OCI-LY7 (cell line): ENCODE measurements at places on chromosomes 7 and 10.

- no peak for DNase-seq
Observed at GRCh38 chr7:114989531-114989930, 67.6 kb downstream of the MDFIC start.

GRCh38 chr10:6153845-6154244 is 48.9 kb upstream of the PFKFB3 start:
- DNase-seq: no peak

GRCh38 chr10:5951167-5951711 is 26.1 kb downstream of the IL15RA start:
- no peak for DNase-seq

DNA sequence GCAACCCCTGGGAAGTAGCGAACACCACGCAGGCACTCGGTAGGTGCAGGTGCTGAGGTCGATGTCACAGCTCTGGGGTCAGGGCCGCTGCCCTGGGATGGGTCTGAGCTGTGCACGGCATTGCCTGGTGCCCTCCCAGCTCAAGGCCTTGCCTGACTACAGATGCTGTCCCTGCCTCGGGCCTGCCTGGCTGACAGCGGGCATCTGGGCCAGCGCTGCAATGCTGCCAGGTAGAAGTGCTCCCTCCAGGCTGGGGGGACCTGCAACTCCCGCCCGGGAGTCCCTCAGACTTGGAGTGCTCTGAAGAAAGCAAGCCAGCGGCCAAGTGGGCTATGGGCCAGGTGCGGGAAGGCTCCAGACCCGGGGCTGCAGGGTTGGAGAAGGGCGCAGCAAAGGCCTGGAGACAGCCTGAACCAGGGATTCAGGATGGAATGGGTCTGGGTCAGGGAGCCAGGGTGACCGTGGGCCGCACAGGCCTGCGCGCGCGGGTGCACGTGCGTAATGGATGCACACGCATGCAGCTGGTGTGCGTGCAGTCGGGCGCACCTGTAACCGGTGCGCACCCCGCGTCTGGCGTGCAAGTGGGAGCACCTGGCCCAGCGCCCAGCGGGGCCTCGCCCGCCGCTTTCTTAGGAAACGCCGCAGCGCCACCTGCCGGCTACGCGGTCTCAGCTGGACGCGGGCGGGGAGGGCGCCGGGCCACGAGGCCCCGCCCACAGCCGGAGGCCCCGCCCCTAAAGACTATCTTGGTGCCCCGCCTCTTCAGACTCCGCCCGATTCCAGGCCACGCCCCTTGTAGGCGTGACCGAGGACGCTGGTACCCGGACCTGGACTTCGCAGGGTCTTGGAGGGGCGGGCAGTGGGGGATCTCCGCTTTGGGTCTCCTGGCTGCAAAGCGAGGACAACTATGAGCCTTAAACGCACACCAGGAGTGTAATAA is 46.7 kb downstream of the MICALL2 start:
- peak; percentile 92 for DNase-seq

DNA sequence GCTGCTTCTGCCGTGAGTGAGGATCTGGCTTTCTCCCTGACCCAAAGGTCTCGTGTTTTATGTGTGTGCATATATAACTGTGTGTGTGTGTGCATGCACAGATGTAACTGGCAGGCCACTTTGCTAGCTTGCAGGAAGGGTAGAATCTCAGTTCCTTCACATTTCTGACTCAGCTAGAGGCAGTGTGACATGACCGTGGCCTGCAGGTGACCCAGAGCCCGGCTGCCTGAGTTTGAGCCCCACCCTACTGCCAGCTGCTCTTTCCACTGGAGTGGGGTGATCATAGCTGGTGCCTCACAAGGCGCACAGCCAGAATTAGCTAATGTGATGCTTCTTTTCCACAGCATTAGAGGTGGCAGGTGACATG is 9.3 kb upstream of the MYL7 start:
- peak; percentile 6 for DNase-seq

GRCh38 chr10:14562218-14563075 is 212.2 kb downstream of the FAM107B start:
- no peak for DNase-seq

DNA sequence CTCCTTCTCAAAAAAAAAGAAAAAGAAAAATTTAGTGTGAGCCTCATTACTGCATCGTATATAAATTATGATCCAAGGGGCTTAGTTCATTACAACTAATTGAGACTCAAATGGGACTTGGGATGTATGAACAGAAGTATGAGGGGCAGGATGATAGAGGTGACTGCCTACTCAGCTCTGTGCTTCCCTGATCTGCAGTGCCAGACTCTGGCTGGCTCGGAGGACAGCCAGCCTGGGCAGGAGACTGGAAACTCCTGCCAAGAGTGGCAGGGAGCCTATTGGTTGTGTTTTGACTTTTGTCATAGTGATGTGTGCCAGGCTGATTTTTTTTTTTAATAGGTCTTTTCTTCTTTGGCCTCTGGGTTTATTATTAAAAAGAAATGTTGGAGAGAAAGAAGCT is 73.8 kb upstream of the GTF2IRD1 start:
- DNase-seq: no peak

DNA sequence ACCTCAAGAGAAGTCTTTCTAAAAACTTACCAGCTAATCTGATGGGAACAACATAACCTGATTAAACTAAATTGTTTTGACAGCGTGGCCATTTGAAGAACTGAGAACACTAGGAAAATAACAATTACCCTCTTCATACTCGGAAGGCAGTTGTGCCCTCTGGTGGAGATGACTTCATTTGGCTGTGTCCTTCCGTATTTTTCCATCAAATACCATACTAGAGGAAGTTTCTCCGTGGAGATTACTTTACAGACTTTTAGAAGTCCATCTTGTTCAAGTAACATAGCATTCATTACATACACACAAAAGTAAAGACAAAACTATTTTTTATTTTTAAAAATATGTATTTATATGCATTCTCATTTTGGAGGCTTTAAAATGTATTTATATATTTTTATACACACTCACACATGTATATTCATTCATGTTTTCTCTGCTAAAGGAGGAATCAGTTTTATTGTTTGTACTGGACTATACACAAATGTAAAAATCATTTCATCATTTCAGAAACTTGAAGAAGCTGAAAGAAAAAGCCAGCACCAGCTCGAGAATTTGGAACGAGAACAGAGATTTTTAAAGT is 25.2 kb downstream of the SMNDC1 start:
- DNase-seq: peak; percentile 73

DNA sequence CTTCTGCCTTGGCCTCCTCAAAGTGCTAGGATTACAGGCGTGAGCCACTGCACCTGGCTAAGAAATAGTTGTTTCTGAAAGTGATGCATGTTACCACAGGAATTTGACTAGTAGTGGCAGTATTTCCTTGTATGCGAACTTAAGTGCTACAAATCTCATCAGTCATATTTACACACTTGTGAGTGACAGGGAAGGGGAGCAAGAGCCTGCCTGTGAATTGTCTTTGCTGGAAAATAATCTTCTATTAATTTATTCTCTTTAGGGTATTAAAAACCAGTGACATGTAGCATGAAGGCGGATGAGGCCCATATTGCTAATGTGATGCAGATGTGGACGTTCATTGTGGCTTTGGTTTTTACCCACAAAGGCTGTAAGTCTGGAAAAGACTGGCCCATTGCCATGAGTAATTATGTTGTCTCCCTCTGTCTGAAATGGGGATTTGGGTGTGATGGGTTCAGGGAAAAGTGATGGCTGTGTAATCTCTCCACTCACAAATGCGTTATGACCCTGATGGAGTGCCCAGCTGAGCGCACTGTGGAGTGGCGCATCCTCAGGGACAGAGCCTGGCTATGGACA is 97.6 kb downstream of the CCNY start:
- DNase-seq: no peak

GRCh38 chr10:36443233-36443632 is 682.2 kb upstream of the ANKRD30A start:
- no peak for DNase-seq

DNA sequence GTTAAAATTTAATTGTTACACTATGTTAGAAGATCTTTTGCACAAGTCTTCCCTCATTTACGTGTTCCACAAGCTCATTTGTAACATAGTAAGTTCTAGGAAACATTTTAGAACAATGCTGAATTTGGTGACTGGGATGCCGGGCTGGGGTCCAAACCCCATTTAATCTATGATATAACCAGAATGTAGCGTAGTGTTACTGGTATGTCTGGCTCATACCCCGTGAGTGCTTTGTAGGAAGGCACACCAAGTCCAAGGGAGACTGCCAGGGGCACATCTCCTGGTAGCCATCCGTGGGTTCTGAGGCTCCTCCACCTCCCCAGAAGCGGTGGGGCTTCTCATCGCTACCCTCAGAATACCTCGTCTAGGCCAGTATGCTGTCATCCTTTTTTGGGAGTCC is 21.3 kb upstream of the TMEM236 start:
- DNase-seq: no peak

- no peak for DNase-seq
Observed at GRCh38 chr7:29086545-29086944, 59.8 kb downstream of the CPVL start.

DNA sequence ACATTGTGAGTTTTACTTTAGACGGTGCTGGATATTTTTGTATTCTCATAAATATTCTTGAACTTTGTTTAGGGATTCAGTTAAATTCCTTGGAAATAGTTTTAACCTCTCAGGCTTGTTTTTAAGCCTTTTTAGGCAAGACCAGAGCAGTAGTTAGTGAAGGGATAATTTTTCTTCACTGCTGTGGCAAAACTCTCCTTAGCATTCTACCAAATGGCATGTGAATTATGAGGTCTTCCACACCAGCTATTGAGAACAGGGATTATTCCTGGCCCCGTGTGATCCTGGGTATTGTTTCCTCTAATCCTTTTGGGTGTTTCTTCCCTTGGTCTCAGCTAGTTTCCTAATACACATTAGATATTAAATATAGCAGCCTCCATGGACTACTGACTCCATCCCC is 46.2 kb downstream of the CCDC71L start:
- no peak for DNase-seq

DNA sequence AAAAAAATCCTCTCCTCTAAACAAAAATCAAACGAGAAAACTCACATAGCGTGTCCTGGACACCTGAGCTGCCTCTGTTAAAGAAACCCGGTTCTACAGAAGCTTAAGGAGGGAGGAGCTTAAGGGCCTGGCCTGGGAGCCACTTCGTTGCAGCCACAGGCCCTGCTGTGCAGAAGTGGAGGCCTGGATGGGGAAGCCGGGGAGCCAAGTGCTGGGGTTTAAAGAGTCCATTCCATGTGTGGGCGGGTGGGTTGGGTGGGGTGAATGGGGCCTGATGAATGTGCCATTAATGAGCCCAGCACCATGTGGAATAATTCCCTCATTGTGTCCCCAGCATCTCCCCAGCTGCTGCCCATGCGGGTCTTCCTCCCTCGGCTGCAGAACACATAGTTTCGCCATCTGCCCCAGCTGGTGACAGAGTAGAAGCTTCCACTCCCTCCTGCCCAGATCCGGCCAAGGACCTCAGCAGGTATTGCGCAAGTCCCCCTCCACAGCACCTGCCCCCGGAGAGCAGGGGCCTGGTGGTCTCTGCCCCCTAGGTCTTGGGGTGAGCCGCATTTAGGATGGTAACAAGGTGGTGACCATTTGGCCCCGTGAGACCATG is 127.8 kb upstream of the BTBD16 start:
- DNase-seq: no peak

GRCh38 chr7:143120691-143121405 is 11.0 kb upstream of the PIP start:
- DNase-seq: no peak

DNA sequence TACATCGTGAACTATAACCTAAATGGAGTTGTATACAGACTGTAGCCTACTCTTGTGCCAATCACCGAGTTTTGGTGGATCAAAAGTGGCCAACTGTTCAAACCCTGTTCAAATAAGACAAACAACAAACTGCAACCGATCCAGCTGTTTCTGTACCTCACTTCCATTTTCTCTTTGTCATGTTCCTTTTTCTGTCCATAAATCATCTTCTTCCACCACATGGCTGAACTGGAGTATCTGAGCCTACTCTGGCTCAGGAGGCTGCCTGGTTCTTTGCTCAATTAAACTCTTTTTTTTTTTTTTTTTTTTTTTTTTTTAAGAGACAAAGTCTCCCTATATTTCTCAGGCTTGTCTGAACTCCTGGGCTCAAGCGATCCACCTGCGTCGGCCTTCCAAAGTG is 59.0 kb upstream of the NPVF start:
- no peak for DNase-seq

DNA sequence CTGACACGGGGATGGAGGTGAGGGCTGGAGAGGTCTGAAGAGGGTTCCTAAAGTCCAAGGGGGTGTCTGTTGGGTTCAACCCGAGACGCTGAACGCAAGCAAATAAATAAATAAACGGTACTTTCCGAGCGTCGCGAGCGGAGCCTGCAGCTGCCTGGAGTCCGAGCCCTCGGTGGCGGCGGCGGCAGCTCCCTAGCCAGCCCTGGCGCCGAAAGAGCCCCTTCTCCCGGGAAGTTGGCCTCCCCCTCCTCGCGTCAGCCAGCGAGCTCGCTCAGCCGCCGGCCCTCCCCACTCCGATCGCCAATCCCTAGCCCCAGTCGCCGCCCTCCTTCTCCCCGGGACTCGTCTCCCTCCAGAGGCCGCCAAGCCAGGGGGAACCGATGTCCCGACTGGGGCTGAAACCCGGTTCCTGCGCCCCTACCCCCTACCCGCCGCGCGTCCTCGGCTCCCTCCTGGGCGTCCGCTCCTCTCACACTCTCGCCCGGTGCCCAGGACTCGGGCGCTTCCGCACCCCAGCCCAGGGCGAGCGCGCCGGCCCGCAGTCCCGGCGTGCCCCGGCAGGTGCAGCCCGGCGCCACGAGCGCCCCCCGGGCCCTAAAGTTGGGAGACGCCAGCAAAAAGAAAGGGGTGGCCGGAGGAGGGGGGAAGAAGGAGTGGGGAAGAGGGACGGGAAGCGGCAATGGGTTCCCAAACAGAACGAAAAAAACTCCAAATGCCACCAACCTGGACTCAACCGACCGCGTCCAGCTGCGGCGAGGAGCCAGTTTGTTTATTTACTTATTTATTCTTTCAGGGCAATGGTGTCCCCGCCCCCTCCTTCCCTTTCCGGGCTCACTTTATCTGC is at the start of gene GFRA1:
Gene GFRA1 (minus strand): TSS at position 767 of the 844 bp plus-strand sequence. CDS start 1,177 bp downstream, outside the sequence.
- no peak for DNase-seq

- DNase-seq: no peak
Observed at GRCh38 chr7:47932466-47933037, 15.7 kb downstream of the PKD1L1 start.

GRCh38 chr10:125629758-125630376 is 53.1 kb downstream of the TEX36 start:
- peak; percentile 49 for DNase-seq

DNA sequence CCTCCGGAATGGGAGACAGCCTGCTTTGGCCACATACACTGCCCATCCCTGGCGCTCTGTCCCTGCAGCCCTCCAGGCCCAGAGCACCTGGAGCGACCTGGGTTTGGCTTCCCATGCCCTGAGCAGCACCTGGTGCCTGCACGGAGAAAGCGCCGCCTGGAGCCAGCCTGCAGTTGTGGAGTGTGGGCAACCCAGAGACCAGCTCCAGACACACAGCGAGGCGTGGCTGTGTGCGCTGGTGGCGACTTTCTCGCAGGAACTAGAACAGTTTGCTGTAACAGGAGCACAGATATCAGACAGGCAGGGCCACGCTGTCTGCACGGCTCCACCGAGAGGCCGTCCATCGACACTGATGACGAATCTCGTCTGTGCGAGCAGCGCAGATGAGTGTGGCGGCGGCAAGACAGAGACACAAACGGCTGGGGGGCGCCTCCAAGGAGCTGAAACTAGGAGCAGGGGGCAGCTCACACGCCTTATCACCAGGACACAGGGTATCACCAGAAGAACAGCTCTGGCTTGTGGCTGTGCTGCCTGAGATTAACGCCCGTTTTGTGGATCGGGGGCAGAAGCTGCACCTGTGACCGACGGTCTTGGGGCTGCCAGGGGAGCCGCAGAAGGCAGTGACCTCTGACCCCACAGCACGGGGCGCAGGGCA is 275.3 kb downstream of the DNAJB6 start:
- DNase-seq: no peak
